Fibroblast of the aortic adventitia (primary cell): ENCODE measurements at places on chromosomes 2 and 18.
A peak's percentile ranks its signal among the peaks of the same experiment; 100 is the strongest.

- DNase-seq, result peak; percentile 99
Observed at GRCh38 chr2:46067501-46068305, 229.5 kb upstream of the EPAS1 start.

DNA sequence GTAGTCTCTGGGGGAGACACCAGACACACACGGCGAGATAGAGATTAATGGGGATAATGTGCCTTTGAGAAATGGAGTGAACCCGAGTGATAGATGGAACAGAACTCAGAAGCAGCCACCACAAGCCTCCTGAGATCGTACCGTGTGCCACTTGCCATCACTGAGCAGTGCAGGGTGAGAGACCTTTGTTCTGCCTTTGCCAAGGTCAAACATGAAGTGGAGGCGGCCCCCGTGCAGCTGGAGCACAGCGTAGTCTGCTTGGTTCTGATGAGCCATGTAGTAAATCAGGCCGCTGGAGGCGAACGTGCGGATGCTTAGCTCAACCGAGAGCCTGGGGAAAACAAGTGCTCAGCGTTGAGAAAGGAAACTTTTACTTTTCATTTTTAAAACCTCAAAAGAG is 167.0 kb downstream of the LAMA1 start:
- DNase-seq, result no peak

- no peak for DNase-seq
Observed at GRCh38 chr2:221485503-221485870, 86.6 kb downstream of the EPHA4 start.

DNA sequence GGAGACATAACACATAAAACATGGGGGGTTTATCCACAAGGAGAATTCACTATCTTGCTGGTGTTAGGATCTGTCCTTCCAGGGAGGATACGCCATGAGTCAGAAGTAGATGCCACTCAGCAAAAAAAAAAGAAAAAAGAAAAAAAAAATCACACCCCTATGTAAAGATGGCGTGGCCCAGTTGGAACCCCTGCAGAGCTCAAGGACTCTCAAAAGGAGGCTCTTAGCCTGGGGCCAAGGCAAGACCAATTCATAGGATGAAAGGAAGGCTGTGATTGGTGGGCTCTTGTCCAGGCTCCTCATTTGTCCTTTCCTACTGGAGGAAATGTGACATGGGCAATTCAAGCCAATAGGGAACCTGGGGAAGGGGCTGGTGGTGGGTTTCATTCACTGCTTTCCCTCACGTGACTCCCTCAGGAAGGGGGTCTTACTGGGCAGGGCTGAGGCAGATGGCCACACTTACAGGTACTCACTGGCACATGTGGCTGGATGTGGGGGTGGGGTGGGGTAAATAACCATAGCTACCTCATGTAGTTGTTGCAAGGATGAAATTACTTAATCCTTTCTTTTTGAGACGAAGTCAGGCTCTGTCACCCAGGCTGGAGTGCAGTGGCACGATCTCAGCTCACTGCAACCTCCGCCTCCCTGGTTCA is 38.7 kb upstream of the HAAO start:
- no peak for DNase-seq

- DNase-seq, result no peak
Observed at GRCh38 chr2:230875347-230876315, 10.9 kb downstream of the ITM2C start.
